Activated naive CD4-positive, alpha-beta T cell treated with Interleukin-2 at 50 U/mL for 16 hours (primary cell): ENCODE measurements at places on chromosomes 11 and 22.

- no peak for DNase-seq
Observed at GRCh38 chr11:66326261-66327111, 9.6 kb upstream of the CD248 start.

GRCh38 chr11:70713086-70713835, 314.9 kb downstream of the CTTN start:
- DNase-seq: no peak

DNA sequence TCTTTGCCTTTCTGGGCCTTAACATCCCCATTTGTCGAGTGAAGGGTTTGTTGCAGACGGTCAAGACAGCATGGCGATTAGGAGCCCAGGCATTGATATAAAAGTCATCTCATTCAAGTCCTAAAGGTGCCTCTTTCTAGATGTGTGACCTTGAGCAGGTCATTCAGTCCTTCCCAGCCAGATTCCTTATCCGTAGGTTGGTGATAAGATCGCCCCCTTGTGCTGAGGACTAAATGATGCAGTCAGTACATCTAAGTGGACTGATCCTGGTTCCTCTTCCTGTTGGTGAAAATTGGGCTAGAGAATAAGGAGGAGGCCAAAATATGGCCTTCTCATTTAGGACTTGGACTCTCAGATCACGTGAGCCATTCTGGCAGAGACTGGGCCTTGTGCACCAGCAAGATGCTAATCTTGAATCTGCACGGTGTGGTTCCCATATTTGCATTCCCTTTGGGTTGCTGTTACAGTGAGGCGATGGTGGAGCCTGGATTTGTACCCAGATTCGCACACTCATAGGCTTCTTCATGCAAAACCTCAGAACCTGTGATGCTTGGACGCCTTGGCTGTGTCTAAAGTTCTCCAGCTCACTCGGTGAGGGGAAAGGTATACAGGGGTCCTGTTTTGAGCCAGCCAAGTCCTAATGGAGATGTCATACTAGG, 156.8 kb downstream of the MYO18B start:
- no peak for DNase-seq

- peak; percentile 43 for DNase-seq
Observed at GRCh38 chr11:123302751-123303195, 107.7 kb upstream of the CLMP start.

DNA sequence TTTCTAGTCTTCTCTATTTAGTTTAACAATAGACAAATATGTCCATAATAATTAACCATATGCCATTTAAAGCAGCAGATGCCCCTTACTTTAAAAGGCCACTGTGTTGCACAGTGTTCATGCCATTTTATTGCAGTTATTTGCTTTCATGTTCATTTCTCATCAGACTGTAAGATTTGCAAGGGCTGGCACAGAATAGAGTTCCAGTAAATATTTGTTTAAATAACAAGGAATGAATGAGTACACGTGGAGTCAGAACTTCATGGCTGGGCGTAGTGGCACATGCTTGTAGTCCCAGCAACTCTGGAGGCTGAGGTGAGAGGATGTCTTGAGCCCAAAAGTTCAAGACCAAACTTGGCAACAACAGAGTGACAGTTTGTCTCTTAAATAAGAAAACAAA, 1228.6 kb downstream of the LRRC4C start:
- no peak for DNase-seq

- DNase-seq: no peak
Observed at GRCh38 chr11:27234043-27234668, 128.9 kb downstream of the CCDC34 start.

DNA sequence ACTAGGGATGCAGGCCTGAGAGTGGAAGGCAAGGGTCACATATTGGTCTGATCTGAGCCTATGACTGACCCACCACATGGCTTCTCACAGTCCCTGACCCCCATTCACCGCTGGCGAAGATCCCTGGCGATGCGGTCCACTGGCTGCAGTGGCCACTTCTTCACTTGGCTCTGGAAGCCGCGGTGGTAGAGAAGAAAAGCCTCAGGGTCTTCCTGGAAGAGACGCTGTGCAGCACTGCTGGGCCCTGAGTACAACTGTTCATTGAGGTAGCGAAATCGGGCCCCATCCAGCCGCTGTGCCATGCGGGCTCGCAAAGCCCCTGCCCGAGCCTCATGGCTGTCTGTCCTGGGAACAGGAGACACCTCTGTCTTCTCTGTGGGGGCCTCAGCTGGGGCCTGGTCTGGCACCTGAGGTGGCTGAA, 2.4 kb downstream of the RRP8 start:
- DNase-seq: no peak
